Activated CD4-positive, alpha-beta T cell treated with anti-CD3 and anti-CD28 coated beads for 4 hours (primary cell): ENCODE measurements at places on chromosomes 1 and 21.
A peak's percentile ranks its signal among the peaks of the same experiment; 100 is the strongest.

DNA sequence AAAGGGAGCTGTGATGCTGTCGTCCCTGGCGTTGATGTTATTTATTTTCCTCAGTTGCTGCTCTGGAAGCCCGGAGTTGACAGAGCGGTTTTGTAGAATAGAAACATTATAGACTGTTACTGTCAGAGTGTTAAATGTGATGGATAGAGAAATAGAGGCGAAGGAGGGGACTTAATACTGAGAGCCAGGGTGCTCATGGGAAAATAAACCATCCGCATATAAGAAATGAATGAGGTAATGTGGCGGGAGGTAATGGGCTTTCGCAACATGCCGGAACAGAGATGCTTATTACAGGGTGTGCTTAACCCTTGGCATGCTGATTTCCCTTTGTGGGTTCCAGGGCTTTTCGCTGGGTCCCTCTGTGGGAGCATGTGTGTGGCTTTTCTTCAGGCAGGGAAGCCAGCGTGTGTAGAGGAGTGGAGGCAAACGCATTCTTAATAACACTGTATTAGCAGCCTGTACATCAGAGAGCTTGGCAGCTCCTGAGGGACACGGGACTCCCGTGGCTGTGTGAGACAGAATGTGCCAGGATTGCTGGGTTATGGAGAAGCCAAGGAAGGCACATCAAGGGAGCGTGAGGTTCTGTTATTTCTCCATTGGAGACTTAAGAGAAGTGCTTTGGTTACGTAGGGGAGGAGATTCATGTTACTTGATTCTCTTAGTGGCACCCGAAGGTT lies 141.0 kb downstream of the PBX1 start:
- no peak for DNase-seq

- DNase-seq = no peak
Observed at GRCh38 chr21:29763674-29764073, 176.1 kb downstream of the GRIK1 start.

DNA sequence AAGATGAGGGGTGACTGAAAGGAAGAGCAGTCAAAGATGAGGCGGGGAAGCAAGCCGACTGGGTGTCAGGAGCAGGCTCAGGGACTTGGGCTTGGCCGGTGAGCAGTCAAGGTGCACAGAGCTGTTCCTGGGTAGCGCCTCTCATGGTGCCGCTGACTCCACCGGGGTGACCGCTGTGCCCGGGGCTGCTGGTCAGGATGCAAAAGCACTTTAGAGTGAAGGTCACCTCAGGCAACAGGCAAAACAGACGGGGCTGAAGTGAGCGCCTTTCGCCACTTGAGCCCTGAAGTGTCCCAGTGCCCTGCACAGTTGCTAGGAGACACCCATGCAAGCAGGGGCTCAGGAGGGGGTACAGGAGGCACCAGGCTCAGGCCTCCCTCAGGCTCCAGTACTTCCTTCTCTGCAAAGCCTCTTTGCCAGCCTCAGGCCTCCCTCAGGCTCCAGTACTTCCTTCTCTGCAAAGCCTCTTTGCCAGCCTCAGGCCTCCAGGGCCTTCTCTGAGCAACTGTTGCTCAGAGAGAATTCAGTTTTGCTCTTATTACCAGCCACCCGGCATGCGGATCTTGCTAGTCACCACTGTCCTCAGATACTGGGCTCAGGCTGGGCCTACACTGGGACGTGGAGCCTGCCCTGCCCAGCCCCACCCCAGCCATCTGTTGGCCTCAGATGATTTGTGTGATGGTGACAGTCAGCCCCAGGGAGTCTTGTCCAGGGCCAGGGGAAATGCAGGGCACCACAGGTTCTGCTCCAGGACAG lies 99.7 kb upstream of the IRF2BP2 start:
- DNase-seq = no peak

DNA sequence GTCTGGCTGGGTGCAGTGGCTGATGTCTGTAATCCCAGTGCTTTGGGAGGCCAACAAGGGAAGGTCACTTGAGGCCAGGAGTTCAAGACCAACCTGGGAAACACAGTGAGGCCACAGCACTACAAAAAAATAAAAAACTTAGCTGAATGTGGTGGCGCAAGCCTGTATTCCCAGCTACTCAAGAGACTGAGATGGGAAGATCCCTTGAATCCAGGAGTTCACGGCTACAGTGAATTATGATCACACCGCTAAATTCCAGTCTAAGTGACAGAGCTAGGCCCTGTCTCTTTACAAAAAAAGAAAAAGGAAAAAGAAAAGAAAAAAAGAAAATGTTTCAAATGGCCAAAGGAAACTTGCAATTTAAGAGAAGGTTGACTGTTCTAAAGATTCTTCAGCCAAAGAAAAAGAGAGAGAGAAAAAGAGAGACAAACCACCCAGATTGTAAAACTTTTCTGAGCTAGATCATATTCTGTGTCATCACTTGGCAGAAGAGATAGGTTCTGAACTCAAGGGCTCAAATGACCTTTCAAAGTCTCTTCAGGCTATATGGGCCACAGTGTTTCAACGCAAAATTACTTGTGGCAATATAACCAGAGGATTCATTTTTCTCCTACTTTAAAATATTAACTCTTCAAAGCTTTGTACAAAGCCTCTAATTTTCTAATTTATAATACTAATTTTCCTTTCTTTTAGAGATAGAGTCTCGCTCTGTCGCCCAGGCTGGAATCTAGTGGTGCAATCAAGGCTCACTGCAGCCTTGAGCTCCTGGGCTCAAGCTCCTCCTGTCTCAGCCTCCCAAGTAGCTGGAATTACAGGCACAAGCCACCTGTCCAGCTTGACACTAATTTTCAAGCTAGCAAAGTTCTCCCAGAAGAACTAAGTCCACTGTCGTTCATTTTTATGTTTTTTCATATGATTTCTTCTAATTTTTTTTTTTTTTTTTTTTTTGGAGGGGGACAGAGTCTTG lies 20.5 kb downstream of the ARID4B start:
- no peak for DNase-seq

GRCh38 chr1:32962248-32962896 lies 2.2 kb downstream of the RNF19B start:
- DNase-seq = no peak

- DNase-seq = no peak
Observed at GRCh38 chr1:53259932-53260331, 21.6 kb upstream of the MAGOH start.

DNA sequence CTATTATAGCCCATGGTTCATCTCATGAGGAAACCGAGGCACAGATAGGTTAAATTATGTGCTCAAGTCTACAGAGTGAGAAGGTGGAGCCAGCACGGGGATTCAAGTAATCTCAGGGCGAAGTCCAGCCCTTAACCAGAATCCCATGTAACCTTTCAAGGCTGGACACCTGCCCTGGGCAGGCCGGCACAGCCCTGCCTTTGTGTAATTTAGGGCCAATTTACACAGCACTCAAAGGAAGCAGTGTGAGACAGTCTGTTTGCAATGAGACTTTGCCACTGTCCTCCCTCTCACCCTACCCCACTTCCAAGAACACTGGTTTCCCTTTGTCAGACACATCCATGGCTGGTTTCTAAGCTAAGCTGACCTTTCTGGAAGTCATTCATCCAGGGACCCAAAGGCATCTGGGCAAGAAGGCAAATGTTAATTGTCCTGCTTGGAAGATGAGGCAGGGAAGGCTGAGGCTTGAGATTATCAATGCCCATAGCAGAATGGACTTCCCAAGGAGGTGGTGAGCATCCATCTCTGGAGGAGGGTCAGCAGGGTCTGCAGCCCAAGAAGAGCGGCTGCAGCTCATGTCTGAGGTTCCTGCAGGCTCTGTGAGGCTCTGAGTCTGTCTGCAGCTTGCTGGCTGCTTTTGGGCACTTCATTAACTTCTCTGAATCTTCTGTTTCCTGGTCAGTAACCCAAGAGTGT lies 159.2 kb downstream of the TRABD2B start:
- no peak for DNase-seq

DNA sequence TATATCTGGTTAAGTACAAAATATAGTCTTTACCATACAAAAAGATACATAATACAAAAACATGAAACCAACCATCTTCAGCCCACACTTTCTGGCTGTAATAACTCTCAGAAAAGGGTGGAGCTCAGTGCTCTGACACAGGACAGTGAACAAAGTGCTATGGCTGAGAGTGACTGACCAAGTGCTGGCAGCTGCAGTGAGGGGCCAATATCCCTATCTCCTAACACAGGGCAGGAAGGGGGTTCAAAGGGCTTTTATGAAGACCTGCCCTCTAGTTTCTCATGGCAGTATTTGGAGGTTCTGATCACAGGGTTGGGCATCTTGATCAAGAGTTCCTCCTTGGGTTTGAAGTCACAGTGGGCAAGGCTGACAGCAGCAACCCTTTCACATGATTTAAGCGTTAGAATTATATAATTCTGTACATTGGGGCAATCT lies 3.9 kb downstream of the TXNIP start:
- DNase-seq = no peak

DNA sequence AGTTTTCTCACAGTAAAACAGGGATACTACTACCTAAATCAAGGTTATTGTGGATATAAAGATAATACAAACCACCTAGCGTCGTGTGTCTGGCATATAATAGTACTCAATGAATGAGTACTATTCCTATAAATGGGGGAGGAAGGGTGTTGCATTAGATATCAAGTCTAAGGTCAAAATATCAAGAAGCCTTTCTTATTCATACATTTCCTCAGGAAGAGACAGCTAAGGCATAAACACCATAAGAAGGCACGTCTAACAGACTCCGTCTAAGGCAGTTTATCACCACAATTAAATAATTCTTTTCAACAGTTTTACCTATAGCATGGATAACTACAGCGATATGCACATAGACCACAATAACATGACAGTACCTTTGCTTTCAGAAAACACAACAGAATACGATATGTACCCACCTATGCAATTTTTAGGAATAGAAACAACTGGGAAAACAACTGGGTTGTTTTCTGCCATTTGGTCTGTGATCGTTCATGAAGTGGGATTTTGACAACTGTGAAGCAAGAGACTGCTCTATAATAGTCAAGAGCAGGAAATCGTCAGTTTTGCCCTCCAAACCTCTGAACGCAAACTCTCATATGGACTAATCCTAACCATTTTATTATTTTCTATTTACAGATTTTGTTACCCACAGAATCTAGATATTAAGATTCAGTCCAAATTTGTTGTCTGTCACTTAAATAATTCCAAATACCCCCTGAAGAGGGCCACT lies 53.1 kb downstream of the HNRNPR start:
- DNase-seq = no peak

- DNase-seq = peak; percentile 94
Observed at GRCh38 chr1:16366722-16367257, at the start of gene SZRD1. SZRD1 (plus strand) TSS chr1:16367242; CDS start chr1:16367258, 16 bp downstream.

- no peak for DNase-seq
Observed at GRCh38 chr1:15151377-15151806, 2.2 kb upstream of the TMEM51 start.

GRCh38 chr1:21341022-21341421 lies 50.8 kb upstream of the ECE1 start:
- no peak for DNase-seq

- DNase-seq = no peak
Observed at GRCh38 chr1:8797216-8797615, 20.2 kb downstream of the RERE start.

GRCh38 chr1:156065212-156065611 lies 4.3 kb downstream of the RAB25 start:
- DNase-seq = no peak

DNA sequence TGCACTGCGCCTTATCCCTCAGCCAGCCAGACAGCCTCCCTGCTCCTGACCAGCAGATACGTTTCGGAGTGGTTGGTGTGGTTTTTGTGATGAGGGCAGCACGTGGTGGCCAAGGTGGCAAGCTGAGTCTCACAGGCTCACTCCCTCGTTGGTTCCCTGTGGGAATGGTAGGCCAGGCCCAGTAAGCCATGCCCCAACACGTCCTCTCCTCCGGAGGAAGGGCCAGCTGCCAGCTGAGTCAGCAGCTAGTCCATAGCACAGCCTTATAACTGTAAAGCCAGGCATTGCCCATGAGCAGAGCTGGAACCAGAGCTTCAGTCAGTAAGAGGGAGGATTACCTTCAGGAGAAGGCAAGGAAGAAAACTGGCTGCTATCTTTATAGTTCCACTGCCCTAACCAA lies 29.5 kb downstream of the SZRD1 start:
- DNase-seq = no peak

- DNase-seq = no peak
Observed at GRCh38 chr1:67390041-67390887, 39.9 kb downstream of the SERBP1 start.
